ENCODE measurements at places on chromosomes 6 and 20. TPM values are rescaled to one million over a fixed set of nuclear protein-coding genes. Genes with fewer than 3 reads are reported as not detected.

Gene CYB5R4
- total RNA-seq = 4.1 TPM

DNA sequence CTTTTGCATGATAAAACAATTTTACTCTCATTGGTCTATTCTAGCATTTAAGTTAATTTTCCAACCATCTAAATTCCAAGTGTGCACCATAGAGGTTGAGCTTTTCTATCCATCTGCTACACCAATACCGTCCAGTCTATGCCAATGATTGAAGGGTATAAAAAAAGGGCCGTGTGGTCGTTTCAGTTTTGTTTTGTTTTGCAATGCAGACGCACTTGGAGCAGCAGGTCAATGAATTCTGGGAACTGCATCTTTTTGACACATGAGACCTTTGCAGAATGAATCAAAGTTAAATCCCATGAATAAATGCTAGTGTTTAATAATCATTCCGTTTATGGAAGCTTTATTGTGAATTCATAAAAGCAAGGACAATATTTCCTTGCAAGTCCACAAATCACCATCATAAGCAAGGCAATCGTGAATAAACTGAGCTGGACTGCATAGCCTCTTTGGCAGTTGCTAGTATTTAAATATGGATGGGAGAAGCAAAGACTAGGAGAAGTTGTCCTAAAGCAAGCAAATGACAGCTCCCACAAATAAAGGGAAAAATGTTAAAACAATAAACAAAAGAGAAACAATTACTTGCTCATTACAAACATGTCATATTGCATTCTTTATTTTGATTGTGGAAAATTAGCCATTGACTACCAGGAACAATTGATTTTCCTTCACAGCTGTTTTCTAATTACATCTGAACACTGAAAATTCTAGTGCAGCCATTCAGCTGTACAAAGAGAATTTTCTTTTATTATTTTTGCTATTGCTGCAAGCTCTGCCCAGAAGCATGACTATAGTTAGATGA is 649.7 kb upstream of the GJE1 start:
- DNase-seq = peak; percentile 33

GRCh38 chr6:150756173-150756572 is 109.3 kb upstream of the MTHFD1L start:
- DNase-seq = peak; percentile 47

DNA sequence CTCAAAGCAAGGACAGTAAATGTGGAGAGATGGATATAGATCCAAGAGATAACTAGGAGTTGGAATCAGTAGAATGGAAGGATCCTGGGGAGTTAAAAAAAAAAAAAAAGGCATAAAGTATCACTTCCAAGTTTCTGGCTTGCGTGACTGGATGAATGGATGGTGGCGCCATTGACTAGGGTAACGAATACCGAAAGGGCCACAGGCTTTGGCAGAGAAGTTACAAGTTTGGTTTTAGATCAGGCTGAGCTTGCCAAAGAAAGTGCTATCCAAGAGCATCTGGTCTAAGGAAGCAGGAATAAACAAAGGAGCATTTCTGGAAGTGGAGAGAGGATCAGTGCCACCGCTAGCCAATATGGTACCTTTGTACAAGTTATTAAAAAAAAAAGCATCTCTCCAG is 17.5 kb downstream of the L3MBTL1 start:
- DNase-seq = no peak

All from GM23248 (cell line).